ENCODE measurements at places on chromosomes 5 and 9.

GRCh38 chr5:149730620-149731331, 666 bp downstream of the PPARGC1B start:
- peak; percentile 56 for DNase-seq

DNA sequence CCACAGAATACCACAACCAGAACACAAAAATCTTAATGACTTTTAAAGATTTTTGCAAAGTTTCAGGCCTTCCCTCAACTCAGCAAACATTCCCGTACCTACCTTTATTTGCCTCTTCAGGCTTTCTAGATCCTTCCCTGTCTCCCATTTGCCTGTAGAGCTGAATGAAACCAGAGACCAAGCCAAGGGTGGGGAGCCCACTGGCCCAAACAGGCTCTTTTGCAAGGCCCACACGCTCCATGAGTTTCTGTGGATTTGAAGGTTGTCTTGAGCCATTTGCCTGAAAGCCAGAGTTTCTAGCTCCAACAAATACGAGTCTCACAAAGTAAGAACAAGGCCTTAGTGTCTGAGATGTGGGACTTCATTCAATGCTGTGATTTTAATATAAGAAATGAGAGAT, 107.8 kb downstream of the GAS1 start:
- DNase-seq: no peak

- DNase-seq: peak; percentile 89
Measured at GRCh38 chr9:128072144-128073021, 4.4 kb downstream of the SLC25A25 start.

- DNase-seq: peak; percentile 69
Measured at GRCh38 chr5:9239626-9240025, 306.2 kb downstream of the SEMA5A start.

DNA sequence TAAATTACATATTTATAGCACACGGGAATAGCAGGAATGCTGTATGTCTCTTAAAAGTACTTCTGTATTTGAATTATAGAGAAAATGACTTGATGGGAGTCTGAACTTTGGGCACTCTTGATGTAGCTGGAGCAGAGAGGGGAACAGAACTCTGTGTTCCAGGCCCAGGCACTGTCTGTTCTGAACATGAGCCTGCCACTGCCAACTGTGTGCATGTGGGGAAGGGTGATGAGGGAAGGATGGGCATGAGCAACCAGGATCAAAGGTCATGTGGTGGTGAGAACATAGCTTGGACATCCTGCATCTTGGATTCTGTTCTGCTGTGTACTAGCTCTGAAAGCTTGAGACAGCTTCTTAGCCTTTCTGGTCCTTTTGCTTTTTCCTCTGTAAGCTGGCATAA, 16.4 kb upstream of the ZBED3 start:
- no peak for DNase-seq

- no peak for DNase-seq
Measured at GRCh38 chr9:134485653-134486052, 155.9 kb upstream of the COL5A1 start.

- no peak for DNase-seq
Measured at GRCh38 chr9:124788542-124789217, 11.7 kb downstream of the OLFML2A start.

- DNase-seq: no peak
Measured at GRCh38 chr5:170020423-170020822, 40.1 kb upstream of the INSYN2B start.

DNA sequence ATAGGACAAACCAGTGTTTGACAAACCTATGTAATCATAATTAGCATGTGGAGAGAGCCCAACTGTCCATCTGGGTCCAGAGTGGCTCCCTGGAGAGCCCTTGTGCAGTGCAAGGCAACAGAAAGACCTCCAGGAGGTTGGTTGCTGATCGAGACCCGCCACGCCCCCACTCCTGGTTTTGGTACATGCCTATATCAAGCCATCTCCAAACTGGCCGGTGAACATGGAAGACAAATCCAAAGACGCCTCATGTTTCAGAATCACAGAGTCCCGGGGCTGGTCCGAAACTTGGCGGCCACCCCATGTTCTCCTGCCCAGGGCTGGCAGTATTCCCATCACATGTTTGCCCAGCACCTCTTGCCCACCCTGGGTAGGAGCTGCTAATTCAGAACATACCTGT, 140.2 kb downstream of the PAX5 start:
- DNase-seq: no peak

GRCh38 chr9:124000784-124001457, 10.6 kb upstream of the LHX2 start:
- no peak for DNase-seq

DNA sequence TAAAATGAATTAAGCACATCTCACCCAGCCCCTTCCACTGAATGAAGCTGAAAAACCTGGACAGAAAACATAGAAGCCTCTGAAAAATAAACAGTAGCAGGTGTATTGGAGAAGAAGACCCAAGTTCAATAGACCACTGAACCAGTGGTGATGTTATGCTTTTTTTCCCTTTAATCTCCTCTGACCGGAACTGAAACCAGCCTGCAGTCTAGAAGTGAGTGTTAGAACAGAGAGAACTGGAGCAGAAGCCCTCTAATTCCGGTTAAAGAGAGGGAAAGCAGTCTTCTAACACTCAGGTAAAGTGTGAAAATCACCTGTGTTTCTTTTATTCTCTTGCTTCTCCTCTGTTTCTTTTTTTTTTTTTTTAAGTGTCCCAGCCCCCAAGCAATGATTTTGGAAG, 83.5 kb upstream of the CCL21 start:
- DNase-seq: no peak

DNA sequence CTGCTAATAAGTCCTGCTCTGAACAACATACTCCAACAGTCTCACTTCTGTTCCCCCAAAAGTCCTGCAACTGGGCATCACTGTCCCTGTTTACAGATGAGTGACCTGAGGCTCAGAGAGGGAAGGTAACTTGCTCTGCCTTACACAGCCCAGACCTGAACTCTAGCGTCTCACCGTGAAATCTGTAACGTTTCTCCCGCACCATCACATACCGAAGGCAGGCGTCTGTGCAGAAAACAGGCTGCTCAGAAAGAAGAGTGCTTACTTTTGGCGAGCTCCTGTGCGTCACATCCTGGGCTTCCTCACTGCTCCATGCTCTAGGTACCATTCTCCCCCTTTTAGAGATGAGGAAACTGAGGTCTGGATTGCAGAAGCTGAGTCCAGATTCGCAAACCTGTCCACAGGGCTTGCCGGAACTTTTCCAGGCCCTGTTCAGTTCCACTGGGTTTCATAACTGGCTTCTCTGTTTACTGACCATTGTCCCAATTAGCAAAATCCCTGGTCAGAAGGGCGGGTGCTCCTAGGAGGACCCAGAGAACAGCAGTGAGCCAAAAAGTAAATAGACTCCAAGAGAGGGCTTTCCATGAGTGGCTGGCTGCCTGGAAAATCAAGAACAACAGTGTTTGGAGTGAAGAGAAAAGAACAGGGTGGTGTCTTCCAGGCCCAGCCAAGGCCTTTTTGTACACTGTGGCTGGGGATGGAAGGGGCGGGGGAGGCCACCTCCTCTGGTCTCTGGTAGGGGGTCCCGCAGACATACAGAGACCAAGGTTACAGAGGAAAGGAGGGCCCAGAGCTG, 27.1 kb downstream of the GSN start:
- peak; percentile 53 for DNase-seq

GRCh38 chr5:81080809-81081460, 120.8 kb downstream of the RASGRF2 start:
- no peak for DNase-seq

DNA sequence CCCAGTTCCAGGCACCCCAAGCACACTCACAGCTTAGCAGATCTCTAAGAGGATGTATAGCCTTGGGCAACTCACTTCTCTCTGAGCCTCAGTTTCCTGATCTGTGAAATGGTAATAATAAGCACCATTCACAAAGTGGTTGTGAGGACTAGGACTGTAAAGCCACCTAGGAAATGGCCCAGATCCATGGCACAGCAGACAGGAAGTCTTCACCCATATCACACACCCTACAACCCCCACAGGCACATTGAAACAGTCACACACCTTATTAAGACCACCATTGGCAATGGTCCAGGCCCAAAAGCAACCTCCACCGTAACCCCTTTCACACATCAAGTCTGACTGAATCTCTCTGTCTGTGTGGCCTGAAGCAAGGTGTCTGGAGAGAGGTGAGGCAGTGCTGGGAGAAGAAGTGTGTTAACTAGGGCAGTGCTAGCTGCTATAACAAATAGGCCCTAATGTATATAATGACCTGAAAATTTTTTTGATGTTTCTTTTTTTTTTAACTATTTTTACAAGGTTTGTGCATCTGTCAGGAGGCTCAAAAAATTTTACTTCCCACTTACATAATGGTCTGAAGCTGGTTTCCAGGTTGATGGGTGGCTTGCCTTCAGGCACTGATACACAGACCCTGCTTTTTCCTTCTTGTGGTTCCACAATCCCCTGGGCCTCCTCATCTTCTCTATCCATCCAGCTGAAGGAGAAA, 2.4 kb upstream of the RGS14 start:
- no peak for DNase-seq

DNA sequence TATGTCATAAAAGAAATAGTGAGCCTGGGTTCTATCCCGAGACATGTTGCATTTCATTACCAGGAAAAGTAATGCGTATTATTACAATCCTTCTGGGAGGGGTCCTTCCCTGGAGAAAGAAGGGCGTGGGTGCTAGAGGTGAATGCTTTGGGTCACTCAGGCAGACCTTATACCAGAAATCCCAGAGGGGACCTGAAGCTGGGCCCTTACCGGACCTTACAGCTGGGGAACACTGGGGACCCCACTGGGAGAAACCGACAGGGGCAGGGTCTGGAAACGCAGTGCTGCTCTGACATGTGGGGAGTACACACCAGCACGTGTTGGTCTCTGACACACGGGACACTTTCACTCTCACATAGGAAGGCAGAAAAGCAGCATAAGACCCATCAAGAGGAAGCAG, 71.3 kb downstream of the LMNB1 start:
- DNase-seq: no peak

- peak; percentile 49 for DNase-seq
Measured at GRCh38 chr5:73759771-73760170, 133.8 kb downstream of the ARHGEF28 start.

DNA sequence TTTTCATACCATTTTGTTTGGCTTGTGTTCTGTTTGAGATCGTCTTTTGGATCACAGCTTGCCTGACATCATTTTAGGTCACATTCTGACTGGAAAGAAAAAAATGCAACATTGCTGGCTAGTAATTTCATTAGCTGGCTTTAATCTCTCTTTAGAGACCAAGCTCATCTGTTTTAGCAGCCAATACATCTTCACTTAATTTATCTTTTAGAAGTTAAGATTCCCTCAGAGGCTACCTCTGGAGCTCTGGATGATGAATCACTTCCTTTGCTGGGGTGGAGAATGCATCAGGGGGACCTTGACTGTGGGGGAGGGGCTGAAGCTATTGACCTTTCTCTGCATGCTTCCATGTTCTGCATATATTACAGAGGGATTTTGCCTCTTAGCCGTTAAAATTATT, 181.5 kb upstream of the OTULINL start:
- DNase-seq: peak; percentile 28

GRCh38 chr5:9363026-9363425, 182.8 kb downstream of the SEMA5A start:
- peak; percentile 22 for DNase-seq

DNA sequence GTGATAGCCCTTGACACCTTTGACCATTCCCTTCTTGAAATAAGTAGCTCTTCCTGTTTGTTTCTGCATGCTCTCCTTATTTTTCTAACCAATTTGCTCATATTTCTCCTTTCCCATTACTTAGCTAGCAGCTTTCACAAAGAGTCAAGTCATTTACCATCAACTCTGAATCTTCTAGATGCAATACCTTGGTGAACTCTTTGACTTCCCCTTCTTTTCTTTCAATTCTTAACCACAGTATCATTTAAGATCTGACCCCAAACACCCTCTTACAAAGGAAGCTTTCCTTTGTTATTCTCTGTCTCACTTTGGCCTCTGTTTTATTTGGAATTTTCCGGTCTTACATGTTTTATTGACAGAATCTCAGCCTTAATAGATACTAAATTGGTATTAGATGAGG, 14.0 kb downstream of the NFX1 start:
- DNase-seq: no peak

DNA sequence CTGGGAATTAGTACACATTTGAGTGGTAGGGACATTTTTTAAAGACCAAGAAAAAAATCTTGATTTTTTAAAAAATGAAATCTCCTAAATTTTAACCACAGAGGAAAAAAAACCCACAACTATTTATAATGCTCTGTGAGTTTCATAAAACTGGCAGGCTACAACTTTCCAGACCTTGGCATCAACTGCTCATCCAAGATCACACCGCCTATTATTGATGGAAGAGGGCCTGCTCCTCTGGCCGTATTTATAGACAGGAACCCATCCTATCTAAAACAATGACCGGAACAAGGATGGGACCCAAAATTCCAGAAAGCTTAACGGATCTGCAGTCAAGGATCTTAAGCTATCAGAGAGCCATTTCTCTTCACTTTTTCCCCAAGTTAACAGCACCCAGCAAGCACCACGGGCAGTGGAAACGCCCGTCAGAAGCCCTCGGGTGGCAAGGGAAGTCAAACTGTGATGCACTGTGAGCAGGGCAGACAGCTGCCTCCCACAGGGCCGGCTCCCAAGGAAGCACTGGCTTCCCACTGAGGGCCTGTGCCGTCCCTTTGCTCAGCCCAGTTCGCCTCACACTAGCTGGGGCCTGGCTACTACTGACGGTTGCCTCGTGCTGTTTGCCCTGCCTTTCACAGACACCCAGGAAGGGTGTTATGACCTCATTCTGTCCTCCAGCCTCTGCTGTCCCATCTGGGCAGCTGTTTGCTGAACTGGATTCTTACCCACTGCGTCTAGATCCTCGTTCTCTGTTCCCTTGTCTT, 62.8 kb downstream of the CDC14B start:
- DNase-seq: no peak

DNA sequence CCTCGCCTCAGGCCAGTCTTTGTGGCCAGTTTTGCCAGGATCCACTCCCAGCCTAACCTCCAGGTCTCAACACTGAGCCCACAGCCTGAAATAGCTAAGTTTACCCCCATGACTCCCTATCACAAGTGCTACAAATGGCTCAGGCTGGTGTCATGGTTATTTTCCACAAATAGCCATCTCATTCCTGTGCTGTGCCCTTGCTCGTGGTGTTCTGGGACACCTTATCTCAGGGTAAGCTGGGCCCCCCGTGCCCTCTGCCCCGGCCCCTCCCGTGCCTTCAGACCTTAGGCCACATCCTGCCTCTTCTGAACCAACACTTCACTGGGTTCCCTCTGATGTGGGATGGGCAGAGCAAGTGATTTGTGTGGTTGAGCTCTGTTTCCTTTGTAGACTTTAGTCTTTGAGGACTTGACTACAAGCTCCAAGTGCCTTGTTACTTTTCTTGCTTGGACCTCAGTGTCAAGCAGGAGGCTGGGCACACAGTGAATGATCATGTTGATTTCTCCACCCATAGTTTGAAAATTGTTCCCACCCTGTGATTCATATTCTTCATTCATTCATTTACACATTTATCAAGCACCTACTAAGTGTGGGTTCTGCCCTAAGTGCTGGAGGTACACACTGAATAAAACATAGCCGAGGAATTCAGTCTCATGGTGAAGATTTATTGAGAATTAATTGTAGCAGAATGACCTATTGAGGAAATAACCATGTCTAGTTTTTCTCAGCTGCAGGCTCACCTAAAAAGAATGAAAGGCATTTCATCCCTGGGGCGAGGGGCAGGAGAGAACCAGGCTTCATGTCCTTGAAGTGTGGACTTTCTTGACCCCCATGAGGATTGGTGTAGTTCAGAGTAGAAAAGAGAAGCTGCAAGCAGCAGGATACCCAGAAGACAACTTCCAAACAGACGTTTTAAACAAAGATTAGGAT, 84.5 kb upstream of the CTNNA1 start:
- no peak for DNase-seq

Measured in adipocyte (in vitro differentiated cells).